ENCODE measurements at places on chromosomes 12 and 14.
A peak's percentile ranks its signal among the peaks of the same experiment; 100 is the strongest.

- DNase-seq: peak; percentile 72
These were observed 218.9 kb downstream of the ACSS3 start for GRCh38 chr12:81296556-81297305.

DNA sequence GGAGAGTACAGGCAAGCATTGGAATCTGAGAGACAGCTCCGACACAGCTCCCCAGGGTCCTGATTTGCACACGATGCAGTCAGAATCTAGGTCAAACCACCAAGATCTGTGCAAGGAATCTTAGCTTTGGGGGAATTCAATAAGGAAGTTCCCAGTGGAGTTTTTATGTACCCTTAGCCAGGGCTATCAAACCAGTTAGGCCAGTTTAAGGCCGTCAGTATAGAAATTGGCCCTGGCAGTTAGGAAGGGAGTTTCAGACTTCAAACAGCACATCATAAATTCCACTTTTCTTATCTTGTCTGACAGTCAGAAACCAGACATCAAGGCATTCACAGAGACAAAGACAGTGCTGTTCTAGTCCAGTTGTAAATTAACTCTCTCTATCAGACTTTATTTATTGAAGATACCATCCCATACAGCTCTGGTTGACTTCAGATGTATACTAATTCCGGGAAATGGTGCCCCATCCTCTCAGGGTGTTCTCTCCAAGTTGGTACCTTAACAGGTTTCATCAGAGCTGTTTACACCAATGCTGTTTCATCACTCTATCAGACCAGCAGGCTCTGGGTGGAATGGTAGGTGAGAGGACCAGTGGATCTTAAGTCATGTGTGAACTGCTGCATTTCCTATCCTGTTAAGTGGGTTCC, 157.5 kb upstream of the ATF7IP start:
- no peak for DNase-seq

DNA sequence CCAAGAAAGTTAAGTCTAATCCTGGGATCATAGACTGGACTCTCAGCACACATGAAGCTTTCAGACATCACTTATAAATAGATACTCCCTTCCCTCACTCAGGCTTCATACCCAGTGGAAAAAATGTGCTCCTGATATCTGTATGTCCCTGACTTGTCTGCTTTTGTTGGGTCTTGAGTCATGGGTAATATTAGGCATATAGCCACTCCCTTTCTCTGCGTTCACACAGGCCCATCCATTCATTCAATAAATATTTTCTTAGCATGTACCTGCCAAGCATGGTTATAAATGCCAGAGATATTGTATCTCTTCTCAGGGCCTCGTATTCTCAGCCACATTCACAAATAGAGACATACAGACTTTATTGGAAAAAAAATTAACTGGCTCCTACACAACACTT, 43.5 kb downstream of the COX16 start:
- no peak for DNase-seq

- DNase-seq: no peak
These were observed 89.7 kb upstream of the PARP11 start for GRCh38 chr12:3962631-3963483.

DNA sequence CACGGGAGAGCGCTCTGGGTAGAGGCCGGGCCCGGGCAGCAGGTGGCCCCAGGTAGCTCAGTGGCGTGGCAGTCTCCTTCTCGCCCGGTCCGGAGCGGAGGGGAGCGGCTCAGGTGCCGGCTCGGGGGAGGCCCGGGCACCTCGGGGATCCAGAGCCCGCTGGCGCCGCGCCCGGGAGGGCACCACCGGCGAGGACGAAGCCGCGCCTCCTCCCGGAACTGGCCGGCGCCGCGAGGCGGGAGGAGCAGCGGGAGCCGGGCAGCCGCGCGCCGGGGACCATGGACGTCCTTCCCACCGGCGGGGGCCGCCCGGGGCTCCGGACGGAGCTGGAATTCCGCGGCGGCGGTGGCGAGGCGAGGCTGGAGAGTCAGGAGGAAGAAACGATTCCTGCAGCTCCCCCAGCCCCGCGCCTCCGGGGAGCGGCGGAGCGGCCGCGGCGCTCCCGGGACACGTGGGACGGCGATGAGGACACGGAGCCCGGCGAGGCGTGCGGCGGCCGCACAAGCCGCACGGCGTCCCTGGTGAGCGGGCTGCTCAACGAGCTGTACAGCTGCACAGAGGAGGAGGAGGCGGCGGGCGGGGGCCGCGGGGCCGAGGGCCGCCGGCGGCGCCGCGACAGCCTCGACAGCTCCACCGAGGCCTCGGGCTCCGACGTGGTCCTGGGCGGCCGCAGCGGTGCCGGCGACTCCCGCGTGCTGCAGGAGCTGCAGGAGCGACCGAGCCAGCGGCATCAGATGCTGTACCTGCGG, 21.5 kb upstream of the GNS start:
- no peak for DNase-seq

GRCh38 chr14:62003701-62004100, 241.5 kb downstream of the SNAPC1 start:
- no peak for DNase-seq

DNA sequence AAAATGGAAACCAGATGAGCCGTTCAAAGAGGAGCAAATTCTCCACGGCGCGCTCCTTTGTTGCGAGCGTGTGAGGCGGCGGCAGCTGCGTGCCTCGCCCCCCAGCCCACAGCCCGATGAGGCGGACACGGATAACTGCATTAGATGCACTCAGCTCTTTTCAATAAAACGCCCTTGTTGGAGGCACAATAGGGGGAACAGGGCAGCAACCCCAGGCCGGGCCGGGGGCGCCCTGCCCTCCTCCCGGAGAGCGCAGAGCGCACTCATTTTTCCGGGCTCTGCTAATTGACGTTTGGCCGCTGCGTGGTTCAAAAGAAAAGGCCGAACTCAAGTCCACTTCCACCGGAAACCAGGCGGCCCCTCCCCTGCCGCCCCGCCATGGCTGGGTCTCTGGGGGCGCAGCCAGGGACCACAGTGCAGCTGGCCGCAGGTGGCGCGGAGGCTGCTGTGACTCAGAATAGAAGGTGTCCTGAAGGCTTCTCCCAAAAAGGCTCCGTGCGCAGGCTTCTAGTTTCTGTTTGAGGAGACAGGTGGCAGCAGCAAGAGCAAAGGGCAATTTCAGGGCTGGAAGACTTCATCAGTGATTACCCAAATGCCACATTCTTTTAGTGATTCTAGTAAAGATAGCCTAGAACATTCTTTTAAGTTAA, 29.0 kb upstream of the SMOC1 start:
- no peak for DNase-seq

DNA sequence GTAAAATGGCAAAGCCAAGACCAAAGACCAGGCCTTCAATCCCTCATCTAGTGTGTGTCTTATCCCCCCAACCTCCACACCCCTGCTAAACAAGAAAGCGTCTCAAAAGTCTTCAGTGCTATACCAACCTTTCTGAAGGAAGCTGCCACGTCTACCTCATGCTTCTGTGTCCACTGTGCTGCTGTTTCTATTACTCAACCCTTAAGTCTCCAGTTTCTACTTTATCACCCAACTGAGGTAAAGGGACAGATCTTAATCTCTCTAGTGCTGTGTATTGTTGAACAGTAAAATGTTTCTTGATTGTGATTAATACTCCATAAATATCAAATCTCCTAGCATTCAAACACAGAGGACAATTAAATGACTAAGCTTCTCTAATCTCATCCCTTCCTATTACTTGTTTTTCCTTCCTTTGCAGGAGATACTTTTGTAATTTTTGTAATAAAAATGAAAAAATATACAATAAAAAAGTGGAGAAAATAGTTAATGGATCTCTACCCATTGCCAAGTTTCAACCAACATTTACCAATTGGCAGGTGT, 23.3 kb downstream of the BTBD7 start:
- no peak for DNase-seq

DNA sequence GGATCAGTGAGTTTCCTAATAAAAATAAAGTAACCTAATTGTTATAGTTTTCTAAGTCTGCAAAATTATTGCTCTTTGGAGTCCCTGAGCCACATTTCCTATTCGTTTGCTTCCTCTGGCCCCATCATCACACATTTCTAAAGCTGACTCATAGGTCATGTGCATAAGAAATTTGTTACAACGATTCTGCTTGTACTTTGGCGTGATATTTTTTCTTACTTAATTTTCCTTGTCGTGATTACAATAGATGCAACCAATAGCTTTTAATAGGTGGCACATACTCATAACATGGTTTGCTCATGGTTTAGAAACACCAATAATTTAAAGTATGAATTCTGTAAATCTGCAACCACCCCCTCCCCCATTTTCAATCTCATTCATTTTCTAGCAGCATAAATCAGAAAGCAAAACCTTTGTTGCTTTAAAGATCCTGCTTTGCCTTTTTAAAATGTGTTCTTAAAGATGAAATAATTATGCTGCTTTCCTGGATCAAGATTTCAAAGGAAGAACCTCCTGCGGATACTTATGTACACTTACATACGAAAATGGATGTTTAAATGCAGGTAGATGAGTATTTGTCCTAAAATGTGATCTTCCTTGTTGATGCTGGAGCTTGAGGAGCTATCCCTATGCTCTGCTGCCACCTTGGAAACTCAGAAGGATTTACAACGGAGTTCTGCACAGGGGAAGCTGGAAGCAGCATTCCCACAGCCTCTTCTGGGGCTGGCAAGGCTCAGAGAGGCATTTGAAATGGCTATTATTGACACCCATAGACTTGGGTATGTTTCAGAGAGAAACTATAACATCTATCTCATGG, 1.7 kb upstream of the FLRT2 start:
- DNase-seq: peak; percentile 69

DNA sequence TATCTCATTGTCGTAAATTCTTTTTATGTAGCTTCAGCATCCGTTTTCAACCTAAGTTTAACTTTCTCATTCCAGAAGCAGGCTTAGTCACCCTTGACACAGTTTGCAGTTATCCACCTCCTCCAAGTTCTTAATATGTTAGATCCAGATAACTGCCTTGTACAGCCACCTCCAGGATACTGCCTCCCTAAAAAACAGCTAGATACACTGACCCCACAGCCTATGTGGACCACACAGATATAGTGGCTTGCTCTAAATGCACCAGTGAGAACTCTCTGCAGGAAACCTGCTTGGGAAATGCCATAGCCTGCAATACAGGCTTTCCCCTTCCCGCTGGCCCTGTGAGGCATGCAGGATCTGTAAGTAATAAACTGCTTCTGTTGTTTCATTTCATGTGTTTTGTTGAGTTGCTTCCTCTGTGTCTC, 11.1 kb upstream of the RTL1 start:
- DNase-seq: no peak

DNA sequence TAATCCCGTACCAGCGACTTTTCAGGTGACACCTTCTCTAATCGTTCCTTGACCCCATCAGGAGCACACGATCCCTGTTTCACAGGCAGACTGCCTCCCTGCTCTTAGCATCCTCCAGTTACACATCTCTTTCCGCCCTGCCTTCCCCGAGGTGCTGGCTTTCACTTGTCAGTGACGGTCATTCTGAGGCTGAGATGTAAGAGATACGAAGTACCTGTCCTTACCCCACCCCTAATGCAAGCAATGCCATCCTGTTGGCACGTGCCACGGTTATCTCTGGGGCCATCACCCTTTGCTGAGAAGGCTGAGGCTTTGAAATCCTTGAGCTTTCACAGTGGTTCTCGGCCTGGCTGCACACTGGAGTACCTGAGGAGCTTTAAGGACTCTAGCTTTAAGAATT, 24.4 kb downstream of the B4GALNT3 start:
- DNase-seq: no peak

- DNase-seq: no peak
These were observed 660.8 kb downstream of the TMEM121 start for GRCh38 chr14:106187216-106187615.

- DNase-seq: no peak
These were observed 18.3 kb downstream of the PLEKHG7 start for GRCh38 chr12:92721130-92721529.

DNA sequence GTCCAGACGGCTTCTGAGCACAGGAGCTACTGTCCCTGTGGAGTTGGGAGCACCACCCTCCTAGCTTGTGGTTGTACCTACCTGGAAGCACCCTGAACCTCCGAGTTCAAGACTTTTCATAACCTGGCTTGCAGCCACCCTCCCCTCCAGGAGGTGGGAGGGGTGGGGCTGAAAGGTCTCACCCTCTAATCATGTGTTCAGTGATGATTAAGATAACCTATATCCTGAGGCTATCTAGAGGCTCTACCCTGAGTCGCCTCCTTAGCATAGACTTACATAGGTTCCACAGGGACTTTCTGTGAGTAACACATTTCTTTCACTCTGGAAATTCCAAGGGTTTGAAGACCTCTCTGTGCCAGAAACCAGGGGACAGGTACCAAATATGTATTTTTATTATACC, 146.5 kb downstream of the CFAP54 start:
- no peak for DNase-seq

GRCh38 chr14:32341947-32342846, 13.1 kb downstream of the AKAP6 start:
- DNase-seq: no peak

DNA sequence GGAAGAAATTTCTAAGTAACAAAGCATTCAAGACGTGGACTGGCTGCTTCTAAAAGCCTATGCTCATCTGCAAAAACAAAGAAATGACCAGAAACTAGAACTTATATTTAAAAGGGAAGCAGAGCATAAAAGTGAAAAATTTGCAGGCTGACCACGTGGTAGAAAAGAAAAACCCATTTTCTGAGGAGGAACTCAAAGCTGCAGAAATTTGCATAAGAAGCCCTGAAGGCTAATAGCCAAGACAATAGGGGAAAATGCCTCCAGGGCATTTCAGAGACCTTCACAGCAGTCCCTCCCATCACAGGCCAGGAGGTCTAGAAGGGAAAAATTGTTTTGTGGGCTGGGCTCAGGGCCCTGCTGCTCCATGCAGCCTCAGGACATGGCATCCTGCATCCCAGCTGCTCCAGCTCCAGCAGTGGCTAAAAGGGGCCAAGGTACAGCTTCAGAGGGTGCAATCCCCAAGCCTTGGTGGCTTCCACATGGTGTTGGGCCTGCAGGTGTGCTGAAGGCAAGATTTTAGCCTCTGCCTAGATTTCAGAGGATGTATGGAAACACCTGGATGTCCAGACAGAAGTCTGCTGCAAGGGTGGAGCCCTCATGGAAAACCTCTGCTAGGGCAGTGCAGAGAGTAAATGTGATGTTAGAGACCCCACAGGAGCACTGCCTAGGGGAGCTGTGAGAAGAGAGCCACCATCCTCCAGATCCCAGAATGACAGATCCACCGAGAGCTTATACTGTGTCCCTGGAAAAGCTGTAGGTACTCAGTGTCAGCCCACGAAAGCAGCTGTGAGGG, 55.5 kb downstream of the CHGA start:
- no peak for DNase-seq

DNA sequence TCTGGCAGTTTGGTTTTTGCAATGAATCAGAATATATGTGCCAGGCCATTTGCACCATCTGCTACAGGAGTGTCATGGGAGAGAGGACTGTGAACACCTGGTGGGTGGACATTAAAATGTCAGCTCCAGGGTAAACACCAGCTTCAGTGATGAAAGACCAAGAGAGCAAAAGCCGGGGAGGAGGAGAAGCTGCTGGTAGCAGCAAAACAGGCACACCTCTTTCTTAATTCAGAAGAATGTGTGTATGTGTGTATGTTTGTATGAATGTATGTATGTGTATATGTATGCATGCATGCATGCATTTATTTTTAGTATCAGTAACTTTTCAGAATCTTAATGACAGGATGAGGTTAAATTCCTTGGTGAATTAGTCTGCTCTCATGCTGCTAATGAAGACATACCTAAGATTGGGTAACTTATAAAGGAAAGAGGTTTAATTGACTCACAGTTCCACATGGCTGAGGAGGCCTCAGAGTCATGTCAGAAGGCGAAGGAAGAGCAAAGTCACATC, 357.4 kb upstream of the PRICKLE1 start:
- DNase-seq: peak; percentile 10
